ENCODE measurements at places on chromosomes 12 and 14.
A peak's percentile ranks its signal among the peaks of the same experiment; 100 is the strongest.

DNA sequence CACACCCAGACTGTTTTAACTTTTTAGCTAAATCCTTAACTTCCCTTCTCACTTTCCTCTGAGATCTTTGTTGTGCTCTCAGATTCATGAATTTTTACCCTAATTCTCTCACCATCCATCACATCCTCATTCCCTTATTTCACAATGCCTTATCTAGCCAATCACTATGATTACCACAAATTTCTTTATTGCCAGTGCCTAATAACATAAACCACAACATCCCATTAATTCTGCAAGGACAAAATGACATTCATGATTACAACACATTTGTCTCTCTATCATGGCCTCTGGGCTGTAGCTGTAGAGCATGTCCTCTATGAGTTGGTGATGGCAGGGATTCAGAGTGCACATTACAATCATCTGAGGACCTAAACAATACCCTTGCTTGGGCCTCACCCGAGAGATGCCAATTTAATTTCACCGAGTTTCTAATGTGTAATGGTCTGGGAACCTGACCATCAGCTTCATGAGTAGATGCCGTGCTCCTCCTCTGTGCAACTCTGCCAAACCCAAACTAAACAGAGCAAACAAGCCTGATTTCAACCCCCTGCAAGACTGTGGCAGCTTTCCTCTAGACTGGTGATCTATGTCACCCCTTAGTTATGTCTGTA, 99.3 kb downstream of the SPTSSA start:
- DNase-seq, result no peak

DNA sequence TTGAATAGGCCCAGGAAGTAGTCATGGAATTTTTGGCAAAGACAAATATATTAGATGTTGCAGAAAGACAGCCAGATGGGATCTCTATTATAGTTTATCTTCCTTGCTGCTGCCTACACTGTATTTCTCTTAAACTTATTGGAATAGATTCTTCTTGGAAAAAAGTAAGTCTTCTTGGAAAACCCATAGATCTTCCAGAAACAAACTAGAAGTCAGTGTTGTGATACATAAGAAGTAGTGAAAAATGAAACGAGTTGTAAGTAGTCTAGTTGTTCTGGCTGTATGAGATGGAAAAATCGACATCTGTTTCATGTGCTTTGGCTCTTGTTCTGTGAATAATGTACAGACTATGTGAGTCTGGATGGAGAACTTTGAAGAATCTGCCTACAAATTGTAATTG, 29.0 kb downstream of the GLIPR1L2 start:
- no peak for DNase-seq

DNA sequence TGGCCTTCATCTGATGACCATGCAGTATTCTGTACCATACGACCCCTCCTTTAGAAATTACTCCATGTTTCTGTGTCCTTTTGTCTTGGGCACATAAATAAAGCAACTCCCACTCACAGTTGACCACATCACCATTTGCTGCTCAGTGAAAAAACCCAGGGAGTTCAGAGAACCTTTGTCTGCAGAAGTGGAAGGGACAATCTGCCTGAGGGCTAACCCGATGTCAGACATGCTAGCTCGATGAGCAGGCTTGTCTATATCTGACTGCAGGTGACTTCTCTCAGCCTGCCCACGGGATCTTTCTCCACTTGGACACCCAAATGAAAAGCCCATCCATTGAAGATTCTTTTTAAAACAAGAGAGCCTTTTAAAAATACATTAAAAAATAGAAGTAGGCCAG, 45.7 kb upstream of the GRIP1 start:
- DNase-seq, result no peak

- no peak for DNase-seq
Measured at GRCh38 chr12:115166698-115167315, 482.8 kb upstream of the TBX3 start.

- DNase-seq, result no peak
Measured at GRCh38 chr14:103923863-103924262, 4.4 kb upstream of the TDRD9 start.

DNA sequence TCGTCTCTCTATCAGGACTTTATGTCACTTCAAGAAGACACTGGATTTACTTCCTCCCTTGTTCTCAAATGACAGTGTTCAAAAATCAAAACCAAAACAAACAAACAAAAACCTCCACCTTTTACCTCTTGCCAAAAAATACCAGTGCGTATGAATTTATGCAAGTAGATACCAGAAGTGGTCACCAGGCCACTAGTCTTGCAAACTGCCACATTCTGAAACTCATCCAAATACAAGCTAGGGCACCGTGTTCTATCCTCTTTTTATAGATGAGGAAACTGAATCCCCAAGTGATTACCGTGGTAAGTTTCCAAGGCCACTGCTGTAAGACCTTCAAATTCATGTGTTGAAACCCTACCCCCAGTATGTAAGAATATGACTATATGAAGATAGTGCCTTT, 343.9 kb upstream of the KITLG start:
- no peak for DNase-seq

GRCh38 chr12:131608740-131609690, 101.9 kb upstream of the SFSWAP start:
- DNase-seq, result no peak

DNA sequence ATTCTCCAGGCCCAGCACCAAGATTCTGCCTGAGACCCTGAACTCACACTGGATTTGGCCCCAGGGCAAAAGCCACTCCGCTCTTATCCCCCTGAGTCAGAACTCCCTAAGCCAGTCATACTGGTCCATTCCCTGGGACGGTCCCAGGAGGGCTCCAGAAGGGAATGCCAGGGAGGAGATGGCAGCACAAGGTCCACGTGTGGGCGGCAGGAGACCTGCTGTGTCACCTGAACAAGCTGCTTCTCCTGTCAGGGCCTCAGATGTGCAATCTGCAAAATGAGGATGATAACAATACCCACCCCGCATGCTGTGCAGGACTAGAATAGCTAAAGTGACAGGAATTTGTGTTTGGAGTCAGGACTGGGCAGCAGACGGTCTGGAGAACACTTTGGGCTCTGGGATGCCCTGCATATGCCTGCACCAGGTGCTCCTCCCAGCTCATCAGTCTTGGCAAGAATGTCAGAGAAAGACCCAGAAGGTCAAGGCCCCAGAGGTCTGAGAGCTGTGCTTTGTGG, 40.3 kb downstream of the CMKLR1 start:
- no peak for DNase-seq

DNA sequence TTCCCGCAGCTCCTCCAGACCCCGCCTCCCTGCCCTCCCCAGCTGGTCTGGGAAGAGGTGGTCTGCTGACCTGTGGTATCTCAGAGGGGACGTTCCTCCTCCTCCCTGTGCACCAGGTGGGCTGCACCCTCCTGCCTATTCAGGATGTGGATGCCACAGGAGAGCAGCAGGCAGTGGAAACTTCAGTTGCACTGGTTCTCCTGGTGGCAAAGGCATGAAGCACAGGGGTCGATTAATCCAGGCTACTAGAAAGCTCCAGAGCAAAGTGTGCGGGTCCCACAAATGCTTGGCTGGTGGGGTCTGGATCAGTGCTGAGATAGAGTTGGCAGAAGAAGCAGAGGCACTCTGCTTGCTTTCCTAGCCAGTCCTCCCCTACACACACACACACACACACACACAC, 197.0 kb downstream of the SLC41A2 start:
- DNase-seq, result no peak

- no peak for DNase-seq
Measured at GRCh38 chr12:108106599-108106998, 22.5 kb upstream of the WSCD2 start.

DNA sequence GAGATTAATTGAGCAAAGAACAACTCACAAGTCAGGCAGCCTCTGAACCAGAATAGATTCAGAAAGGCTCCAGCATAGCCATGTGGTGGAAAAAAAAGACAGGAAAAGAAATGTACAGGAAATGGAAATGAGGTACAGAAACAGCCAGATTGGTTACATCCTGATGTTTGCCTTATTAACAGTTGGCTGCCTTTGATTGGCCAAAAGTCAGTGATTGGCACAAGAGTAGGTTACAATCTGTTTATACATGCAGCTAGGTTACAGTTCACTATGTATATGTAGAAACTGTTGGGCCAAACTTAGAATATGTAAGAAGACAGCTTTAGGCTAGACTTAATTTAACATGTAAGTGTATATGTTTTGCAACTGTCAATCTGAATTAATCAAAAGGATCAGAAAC, 118.9 kb downstream of the UNC79 start:
- DNase-seq, result no peak

DNA sequence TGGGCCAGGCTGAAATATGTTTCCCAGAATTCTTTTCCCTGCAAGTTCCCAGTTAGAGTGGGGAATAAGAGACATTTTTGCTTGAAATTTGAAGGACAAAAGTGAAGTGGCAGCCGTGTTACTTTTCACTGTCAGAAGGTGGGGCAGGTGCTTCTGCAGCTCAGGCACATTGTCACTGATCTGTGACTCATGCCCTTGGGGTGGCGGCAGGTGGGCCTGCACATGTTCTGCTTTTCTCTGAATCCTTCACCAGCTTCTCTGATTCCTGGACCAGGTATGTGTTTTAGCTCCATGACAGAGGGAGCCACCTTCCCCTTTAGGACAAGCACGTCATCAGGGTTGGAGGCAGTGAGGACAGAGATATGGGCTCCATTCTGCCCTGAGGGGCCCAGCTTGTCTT, 11.7 kb upstream of the KCNA5 start:
- no peak for DNase-seq

DNA sequence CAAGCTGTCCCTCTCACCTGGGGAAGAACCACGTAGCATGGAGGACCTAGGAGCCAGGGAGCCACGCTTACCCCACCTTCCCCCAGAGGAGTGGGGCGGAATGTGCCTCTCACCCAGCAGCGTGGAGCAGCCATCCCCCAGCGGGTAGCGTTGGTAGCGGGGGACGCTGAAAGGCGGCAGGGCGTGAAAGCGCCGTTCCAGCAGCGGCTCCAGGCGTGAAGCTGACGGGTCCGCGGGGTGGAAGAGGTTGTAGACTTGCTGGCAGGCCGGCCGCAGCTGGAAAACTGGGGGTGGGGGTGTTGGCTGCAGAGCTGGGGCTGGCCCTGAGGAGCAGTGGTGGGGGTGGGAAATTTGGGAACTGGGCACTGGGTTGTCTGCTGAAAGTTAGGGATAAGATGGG, 11.9 kb downstream of the ARL6IP4 start:
- DNase-seq, result no peak

GRCh38 chr12:92365836-92366235, 220.2 kb upstream of the BTG1 start:
- no peak for DNase-seq

GRCh38 chr12:112381406-112381882, 787 bp downstream of the HECTD4 start:
- peak; percentile 14 for DNase-seq

GRCh38 chr12:127343940-127344339, 923.0 kb upstream of the TMEM132C start:
- no peak for DNase-seq

DNA sequence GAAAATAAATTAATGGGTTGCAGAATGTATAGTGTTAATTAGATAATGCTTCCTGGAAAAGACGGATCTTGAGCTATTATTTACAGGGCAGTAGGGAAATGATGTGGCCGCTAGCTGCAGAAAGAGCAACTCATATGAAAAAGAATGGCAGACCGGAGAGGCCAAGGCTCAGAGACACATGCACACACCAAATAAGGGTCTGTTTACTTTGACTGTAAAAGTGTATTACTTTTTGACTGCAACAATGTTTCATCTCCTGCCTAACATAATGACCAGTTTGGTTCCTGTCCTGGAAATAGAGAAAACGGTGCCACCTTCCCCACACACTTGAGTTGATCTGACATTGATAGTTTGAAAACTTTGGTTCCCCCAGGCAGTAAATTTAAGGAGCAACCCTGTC, 290.9 kb downstream of the CACNA1C start:
- no peak for DNase-seq
